Anterior cingulate cortex (tissue), 58 donors: ENCODE measurements at places on chromosomes 12 and 14.
A peak's percentile ranks its signal among the peaks of the same experiment; 100 is the strongest.

GRCh38 chr12:73307260-73307659 lies 1035.1 kb downstream of the TRHDE start:
- DNase-seq, result no peak

GRCh38 chr12:65792724-65793123 lies 31.6 kb upstream of the HMGA2 start:
- DNase-seq, result no peak

DNA sequence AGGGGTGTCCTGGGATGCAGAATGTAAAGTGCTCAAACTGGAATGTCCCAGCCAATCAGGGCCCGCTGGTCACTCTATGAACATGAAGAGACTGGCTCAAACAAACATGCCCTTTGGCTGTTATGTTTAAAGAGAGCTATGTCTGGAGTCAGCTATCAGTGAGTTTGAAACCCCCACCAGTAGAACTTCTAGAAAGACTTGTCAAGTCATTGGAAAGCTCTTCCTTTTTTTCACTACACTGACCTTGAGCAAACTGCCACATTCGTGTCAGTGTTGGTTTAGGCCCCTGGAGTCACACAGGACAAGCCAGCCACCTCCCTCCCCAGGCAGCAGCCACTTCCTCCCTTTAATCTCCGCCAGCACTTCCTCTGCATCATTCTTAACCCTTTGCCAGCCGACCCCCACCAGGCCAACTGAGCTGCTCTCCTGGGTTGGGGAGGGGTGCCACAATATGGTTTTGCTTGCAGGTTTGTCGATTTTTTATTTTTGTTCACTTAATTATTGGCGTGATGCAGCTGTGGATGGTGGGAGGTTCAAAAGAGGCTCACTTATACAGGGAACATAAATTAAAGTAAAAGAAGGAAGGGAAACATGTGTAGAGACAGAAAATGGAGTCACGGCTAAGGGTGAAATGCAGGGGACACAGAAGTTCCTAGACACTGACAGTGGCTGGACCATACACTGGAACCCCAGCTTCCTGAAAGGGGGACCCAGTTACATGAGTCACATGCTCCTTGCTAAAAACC lies 25.3 kb downstream of the CMKLR1 start:
- DNase-seq, result no peak

GRCh38 chr14:73739899-73740617 lies 25.9 kb upstream of the PNMA1 start:
- no peak for DNase-seq

- DNase-seq, result no peak
Measured at GRCh38 chr14:65686761-65687160, 274.2 kb downstream of the FUT8 start.

- DNase-seq, result no peak
Measured at GRCh38 chr12:80271780-80272179, 172.3 kb upstream of the PTPRQ start.

- no peak for DNase-seq
Measured at GRCh38 chr14:101489092-101489760, 72.1 kb upstream of the DIO3 start.

DNA sequence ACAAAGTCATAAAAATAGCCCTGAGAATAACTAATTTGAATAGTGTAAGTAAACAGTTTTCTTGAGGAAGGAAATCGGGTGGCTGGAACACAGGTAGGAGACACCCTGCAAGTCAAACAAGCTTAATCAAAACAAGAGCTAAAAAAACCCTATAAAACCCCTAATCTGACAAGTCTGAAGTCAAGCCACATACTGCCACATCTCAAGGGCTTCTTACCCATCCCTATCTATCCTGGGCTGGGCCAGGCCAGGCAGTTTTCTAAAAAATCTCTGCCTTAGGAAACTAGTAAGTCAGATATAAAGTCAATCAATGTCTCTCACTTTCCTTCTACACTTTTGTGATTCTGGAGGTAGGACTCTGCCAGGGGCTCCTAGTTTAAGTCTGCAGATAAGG lies 15.3 kb downstream of the UBE2N start:
- no peak for DNase-seq

- no peak for DNase-seq
Measured at GRCh38 chr14:41409806-41410205, 196.9 kb upstream of the LRFN5 start.

GRCh38 chr12:20472102-20472782 lies 103.9 kb downstream of the PDE3A start:
- DNase-seq, result no peak

GRCh38 chr14:99191395-99192027 lies 80.5 kb downstream of the BCL11B start:
- DNase-seq, result no peak

DNA sequence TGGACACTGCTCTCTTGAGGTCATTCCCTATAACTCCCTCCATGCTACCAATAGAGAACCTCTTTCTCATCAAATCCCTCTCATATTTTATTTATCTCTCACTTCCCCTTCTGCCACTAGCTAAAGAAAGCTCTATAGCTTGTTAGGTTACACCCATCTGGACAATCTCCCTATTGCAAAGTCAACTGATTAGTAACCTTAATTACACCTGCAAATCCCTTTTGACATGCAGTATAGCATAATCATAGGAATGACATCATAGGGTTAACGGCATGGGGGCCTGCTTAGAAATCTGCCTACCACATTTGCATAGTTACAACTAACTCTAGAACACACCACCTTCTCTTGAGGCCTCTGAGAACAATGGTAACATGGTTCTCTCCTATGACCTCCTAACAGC lies 181.2 kb downstream of the EMP1 start:
- no peak for DNase-seq

GRCh38 chr12:124667506-124668326 lies 100.3 kb upstream of the NCOR2 start:
- DNase-seq, result peak; percentile 20

DNA sequence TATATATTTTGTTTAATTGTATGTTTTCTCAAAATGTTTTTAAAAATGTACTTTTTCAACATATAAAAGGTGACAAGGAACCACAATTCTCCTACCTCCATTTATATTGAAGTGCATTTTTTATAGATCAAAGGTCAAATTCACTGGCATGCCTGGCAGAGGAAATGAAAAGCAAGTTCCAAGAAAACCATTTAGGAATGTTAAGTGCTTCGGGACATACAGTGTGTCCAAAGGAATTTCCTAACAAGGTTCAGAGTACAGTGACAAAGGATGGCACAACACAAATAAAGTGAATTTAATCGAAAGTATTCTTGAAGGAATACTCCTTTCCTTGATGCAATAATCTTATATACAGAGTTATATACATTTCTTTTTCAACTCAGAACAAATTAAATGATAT lies 242.3 kb downstream of the CCER1 start:
- DNase-seq, result no peak

GRCh38 chr12:110577864-110578693 lies 5.0 kb downstream of the PPTC7 start:
- no peak for DNase-seq

DNA sequence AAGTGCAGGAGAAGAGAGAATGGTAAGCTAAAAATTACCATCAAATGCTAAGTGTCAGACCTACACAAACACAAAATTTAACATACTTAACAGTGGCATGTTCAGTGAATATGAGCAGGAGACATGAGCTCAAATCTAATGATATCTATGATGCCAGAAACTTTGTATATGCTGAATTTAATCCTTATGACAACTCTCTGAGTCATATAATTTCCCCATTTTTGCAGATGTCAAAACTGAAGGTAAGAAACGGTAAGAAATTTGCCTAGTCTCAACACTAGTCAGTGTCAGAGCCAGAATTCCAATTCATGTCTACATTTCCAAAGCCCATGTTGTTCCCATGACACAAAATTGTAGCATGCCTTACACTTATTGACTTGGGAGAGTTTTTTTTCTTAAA lies 375.8 kb downstream of the APAF1 start:
- no peak for DNase-seq
